ENCODE measurements at places on chromosomes 7 and 10.

DNA sequence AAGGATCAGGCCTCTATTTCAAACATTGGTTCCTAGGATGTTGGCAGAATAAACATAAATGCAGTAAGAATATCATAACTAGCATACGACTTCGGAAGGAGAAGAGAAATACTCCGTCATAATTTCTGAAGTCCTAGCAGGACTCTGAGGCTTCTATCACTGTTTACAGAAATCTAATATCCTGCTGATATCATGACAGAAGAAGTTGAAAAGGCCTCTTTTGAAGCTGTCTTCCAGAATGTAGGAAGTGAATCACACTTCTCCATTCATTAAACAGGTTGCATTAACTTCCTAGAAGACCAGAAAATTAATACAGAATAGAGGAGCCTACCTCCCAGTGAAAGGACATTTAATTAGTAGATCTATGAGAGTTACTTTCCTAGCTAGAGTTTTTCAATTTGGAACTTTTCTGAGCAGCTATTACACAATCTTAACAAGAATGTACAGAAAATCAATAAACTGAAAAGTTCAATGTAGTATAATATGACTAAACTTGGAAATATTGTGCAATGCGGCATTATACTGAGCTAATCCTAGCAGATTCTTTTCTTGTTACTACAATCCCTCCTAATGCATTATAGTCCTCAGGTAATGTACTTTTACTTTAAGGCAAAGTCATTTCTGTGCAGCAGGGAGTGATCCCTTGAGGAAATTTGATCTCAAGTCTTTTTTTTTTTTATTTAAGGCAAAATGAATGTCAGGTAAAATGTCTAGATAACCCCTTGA lies 622.6 kb upstream of the CELF2 start:
- DNase-seq = no peak

GRCh38 chr10:18684416-18684815 lies 25.2 kb downstream of the ARL5B start:
- DNase-seq = no peak

DNA sequence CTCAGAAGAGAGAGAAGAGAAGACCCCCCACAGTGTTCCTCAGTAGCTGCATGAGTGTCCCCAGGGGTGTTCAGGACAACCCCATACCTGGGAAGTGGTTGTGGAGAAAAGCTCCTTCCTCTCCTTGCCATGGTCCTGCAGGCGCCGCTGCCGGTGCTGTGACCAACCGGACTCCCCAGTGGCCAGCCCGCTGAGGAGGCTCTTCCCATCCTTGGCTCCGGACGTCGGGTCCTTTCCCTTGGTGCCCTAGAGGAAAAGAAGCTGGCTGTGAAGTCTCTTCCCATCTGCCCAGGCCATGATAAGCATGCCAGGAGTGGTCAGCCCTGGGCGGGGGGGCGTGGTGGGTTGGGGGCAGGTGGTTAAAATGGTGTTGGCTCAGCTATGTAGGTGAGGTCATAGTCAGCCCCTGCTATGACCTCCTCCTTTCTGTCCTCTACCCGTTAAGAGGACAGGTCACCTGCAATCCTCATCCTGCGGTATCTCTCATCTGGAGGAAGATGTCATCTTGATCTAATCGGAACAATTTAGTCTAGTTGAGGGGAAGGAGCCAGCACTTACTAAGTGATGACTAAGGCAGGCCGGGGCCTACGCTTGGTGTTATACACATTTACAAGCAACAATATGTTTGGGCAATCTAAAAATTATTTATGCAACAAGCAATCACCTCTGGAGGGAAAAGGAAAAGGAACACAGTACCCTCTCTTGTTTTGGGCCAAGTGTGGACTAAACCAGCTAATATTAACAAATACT lies 13.2 kb downstream of the WDR91 start:
- no peak for DNase-seq

DNA sequence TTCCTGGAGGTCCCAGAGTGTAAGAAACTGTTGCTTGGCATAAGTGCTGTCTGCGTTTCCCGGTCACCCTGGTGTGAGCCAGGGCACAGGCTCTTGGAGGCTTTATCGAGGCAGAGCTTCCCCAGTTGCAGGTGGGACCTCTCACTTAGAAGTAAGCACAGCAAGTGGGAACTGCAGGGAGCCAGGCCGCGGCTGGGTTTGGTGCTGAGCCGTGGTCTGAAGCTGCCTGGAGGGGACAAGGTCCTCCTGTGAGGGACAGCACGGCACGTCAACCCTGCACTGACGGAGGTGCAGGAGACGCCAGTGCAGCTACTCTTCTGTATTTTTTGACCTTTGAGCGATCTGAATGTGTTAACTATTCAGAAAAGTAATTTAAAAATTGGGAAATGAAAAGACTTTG lies 55.8 kb upstream of the PFKFB3 start:
- DNase-seq = no peak
